ENCODE measurements at places on chromosomes 2 and 18. TPM values are rescaled to one million over a fixed set of nuclear protein-coding genes. Genes with fewer than 3 reads are reported as not detected.

RAB12 gene
- polyA plus RNA-seq, result 34.9 TPM

- no peak for DNase-seq
Measured at GRCh38 chr2:18154259-18154658, 275.8 kb downstream of the KCNS3 start.

GRCh38 chr18:59623456-59624368, 73.5 kb downstream of the CCBE1 start:
- no peak for DNase-seq

TOGARAM2 gene
- 0.62 TPM for polyA plus RNA-seq

DNA sequence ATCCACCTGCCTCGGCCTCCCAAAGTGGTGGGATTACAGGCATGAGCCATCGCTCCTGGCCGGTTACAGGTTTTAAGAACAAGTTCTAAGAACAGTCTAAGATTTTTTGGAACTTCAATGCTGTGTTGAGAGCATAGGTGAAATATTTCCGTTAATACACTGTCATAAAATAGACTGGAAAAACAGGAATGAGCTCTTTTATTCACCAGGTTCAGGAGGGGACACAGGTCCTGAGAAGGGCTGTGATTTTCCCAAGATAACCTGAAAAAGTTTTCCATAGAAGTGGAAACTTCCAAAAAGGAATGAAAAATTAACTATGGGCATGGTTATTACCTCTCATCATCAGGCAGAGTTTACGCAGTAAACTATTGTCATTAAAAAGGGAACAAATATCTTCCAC, 97.6 kb upstream of the TMEM178A start:
- DNase-seq, result no peak

DNA sequence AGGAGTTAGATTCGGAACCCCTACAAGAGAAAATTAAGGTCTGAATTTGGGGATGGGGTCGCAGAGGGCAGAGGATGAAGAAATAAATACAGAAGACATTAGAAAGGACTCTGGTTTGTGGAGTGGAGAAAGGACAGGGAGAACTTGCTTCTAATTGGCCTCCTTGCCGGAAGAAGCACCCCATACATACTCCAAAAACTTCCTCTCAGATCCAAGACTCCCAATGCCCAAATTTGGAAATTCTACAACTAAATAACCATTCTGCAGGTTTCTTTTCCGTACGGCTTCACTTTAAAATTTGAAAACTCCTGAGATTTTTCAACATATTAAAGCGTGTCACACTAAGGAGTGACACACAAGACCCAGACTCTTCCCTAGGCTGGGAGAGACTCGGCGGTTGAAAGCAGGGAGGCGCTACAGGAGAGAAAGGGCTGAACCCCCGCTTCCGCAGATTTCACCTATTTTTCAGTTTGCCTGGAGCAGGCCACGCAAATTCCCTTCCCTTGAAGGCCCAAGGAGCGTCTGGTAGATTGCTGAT, 478 bp downstream of the CLHC1 start:
- no peak for DNase-seq
